NCI-H2081 (cell line): ENCODE measurements at places on chromosomes 12 and 14.

- no peak for DNase-seq
Observed at GRCh38 chr14:32559048-32559447, 229.9 kb downstream of the AKAP6 start.

DNA sequence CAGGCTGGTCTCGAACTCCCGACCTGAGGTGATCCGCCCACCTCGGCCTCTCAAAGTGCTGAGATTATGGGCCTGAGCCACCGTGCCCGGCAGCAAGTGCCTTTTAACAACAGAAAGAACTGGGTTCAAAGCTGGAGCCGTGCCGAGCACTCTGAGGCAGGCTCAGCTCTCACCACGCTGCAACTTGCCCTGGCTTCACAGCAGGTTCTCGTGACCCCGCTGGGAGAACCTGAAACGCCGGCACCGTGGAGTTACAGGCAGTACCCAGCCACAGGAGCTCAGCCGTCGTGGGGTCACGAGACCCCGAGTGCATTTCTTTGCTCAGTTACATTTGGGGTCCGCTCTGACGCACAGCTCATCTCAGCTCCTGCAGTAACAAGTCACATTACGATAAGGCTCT is 14.4 kb downstream of the GOLGA3 start:
- no peak for DNase-seq

DNA sequence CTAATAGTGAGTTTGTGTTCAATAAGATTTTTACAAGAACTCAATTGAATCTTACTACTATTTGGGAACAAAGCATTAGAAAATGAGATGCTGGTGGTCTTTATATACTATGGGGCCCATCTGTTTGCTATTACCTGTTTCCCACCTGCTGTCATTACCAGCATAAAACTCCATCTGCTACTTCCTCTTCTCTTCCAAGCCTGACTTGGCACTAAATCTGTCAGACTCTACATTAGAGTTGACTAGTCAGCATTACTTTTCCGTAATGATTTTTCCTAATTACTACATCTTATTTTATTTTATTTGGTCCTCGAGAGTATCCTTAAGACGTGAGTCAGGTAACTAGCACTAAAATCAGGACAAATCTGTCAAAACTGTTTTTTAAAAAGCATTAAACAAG is 68.1 kb upstream of the KRR1 start:
- peak; percentile 46 for DNase-seq

GRCh38 chr12:130491421-130492357 is 154.0 kb downstream of the PIWIL1 start:
- no peak for DNase-seq

DNA sequence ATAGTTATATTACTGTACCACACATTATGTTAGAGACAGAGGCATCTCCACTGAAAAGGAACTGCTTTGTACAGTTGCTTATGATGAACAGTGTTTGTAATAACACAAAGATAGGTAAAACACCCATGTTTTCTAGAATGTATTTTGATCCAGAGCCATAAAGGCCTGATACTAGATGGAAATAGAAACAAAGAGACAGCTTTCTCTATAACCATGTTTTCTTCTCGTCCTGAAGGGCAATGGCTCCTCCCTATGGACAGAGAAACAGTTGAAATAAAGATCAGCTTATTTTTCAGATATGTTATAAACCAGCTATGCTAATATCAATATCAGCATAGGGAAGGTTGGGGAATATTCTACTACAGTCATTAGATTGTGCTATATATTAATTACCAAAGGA is 109.2 kb downstream of the ATXN7L3B start:
- DNase-seq, result peak; percentile 24

DNA sequence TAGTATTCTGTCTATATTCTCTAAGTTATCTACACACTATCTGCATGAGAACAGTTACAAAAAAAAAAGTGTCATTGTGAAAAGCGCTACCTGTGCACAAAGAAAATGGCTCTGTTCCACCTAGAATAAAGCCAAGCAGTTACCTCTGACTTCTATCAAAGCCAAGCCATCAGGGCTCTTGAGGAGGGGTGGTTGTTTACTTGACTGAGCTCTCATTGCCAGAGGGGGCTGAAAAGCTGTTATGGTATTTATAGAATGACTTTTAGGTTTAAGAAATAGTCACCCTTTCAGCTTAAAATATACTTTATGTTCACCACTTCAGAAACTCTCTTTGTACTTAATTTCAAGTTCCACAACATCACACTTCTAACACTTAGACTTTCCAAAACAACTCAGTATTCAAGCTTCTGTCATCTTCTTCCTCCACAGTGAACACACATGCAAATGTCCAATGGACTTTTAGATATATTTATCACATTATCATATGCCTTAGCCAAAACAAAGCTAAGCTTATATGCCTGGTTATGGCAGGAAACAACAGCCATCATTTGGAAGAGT is 7.5 kb downstream of the ITPR2 start:
- DNase-seq, result no peak

- DNase-seq, result no peak
Observed at GRCh38 chr12:98678236-98678945, 33.3 kb downstream of the APAF1 start.

DNA sequence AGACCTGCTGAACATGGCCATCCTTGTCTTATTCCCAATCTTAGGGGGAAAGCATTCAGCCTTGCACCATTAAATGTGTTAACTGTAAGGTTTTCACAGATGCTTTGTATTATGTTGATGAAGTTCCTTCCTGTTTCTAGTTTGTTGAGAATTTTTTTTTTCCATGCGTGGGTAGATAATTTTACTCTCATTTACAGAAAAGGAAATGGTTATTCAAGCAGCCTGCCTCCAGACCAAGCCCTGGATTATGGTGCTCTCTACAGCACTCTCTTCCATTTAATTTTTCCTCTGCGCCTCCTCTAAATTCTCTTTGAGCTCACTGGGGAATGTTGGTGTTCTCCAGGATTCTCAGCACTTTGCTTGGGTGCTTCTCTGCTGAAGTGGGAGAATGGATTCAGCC is 179.3 kb upstream of the PZP start:
- no peak for DNase-seq

DNA sequence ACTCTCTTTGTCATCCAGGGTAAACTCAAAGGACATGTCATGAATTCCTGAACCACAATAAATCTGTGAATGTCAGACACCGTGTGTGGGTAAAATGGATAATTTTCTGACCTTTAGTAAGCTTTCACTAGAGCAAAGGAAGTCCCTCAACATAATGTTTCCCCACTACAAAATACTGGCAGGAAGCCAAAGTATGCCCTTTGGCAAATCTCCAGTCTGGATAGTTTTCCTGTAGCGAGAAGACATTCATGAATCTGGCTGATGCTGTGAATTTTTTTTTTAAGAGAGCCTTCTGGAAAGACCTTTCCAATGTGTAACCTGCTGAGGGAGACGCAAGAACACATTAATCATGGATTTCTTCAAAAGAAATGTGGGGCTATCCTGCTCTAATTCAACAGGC is 389.6 kb upstream of the DDHD1 start:
- peak; percentile 47 for DNase-seq

DNA sequence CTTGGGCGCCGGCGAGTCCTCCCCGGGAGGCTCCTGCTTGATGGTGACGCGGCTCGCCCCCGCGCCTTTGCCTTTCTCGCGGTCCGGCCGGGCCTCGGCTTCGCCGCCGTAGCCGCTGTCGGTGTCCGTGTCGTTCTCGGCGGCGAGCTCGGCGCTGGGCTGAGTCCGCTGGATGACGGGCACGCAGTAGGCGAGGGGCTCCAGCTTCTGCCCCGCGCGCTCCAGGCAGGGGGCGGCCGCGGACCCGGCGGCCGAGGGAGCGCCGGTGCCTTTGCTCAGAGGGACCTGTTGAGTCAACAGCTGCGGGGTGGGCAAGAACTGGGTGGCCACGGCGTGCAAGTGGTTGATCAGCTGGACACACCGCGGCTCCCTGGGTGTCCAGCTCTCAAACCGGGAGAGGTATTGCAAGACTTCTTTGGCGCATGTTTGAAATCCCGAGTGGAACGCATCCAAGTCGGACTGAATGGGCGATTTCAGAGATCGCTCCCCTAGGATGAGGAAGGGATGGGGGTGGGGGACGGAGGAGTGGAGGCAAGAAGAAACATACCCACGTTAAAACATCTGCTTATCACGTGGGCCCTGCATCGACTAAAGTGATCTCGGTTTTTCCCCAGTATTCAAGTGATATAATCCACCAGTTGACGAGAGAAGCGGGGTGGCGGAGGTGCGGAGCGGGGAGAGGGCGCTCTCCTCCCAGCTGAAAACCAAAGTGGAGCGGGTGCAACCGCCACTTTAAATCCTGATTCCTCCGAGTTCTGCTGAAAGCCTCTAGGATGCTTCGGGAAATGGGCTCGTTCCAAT is 2.0 kb downstream of the BHLHE41 start:
- DNase-seq, result no peak

DNA sequence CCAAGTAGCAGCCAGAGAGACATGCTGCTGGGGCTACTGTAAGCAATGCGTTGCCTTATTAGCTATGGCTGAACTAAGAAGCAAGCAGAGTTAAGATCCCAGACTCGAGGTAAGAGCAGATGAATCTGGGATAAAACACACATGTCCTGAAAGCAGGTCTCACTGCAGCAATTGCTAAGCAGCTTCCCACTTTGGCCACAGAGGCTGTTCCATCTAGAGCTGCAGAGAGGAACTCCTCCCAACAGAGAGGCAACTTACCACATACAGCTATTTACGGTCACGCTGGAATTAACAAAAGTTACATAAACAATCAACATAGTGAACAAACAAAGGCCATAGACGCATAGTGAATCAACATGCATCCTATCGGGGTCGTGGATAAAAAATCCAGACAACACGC is 90.2 kb downstream of the KSR2 start:
- no peak for DNase-seq

DNA sequence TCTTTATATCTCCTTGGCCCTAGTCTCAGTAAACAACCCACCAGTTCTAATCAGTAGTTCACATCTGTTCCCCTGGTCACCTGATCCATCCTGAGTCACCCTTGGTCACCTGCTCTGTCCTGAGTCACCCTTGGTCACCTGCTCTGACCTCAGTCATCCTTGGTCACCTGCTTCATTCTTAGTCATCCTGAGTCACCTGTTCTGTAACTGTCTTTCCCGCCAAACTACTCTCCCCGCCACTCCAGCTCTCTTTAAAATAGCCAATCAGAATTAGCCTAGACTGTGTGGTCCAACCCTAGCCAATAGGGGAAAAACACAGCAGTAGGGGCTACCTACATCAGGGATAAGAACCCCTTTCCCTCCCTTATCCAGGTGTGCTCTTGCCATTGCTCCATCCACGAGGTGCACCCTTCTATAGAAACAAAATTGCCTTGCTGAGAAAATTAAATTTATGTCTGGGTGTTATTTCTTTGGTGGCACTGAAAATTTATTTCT is 245.4 kb upstream of the DIO3 start:
- DNase-seq, result no peak

DNA sequence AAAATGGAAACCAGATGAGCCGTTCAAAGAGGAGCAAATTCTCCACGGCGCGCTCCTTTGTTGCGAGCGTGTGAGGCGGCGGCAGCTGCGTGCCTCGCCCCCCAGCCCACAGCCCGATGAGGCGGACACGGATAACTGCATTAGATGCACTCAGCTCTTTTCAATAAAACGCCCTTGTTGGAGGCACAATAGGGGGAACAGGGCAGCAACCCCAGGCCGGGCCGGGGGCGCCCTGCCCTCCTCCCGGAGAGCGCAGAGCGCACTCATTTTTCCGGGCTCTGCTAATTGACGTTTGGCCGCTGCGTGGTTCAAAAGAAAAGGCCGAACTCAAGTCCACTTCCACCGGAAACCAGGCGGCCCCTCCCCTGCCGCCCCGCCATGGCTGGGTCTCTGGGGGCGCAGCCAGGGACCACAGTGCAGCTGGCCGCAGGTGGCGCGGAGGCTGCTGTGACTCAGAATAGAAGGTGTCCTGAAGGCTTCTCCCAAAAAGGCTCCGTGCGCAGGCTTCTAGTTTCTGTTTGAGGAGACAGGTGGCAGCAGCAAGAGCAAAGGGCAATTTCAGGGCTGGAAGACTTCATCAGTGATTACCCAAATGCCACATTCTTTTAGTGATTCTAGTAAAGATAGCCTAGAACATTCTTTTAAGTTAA is 29.0 kb upstream of the SMOC1 start:
- no peak for DNase-seq

- no peak for DNase-seq
Observed at GRCh38 chr12:115598871-115599811, 678.4 kb downstream of the MED13L start.

DNA sequence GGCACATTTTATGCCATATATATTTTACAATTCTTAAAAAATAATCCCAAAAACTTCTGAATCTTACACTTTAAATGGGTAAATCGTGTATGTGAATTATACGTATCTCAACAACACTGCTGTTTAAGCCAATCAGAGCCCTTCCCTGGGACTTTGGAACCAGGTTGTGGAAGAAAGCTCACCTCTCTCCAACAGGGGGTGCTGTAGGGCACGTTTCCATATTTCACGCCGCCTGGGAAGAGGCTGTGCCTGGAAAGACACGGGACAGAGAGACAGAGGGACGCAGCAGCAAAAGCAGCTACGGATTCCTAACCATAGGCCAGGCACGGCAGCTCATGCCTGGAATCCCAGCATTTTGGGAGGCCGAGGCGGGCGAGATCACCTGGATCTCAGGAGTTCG is 29.4 kb upstream of the FBRSL1 start:
- DNase-seq, result no peak

DNA sequence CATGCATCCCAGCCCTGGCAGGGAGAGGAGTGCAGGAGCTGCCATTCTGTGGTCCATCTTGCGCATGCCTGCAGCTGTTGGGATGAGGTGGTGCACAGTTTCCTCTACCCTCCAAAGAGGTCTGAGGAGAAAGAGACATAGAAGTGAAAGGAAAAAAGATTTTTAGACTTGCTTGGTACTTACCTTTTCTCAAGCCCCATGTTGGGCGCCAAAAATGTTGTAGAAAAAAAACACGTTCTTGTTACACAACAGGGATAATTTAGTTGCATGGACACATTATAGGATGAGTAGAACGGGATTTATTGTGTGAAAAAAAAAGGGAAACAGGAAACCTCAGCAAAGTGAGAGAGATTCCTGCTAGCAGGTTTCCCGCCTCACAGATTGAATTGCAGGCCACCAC is 244.4 kb upstream of the GARIN2 start:
- DNase-seq, result peak; percentile 27

GRCh38 chr12:71282925-71283324 is 125.1 kb upstream of the TSPAN8 start:
- DNase-seq, result no peak

DNA sequence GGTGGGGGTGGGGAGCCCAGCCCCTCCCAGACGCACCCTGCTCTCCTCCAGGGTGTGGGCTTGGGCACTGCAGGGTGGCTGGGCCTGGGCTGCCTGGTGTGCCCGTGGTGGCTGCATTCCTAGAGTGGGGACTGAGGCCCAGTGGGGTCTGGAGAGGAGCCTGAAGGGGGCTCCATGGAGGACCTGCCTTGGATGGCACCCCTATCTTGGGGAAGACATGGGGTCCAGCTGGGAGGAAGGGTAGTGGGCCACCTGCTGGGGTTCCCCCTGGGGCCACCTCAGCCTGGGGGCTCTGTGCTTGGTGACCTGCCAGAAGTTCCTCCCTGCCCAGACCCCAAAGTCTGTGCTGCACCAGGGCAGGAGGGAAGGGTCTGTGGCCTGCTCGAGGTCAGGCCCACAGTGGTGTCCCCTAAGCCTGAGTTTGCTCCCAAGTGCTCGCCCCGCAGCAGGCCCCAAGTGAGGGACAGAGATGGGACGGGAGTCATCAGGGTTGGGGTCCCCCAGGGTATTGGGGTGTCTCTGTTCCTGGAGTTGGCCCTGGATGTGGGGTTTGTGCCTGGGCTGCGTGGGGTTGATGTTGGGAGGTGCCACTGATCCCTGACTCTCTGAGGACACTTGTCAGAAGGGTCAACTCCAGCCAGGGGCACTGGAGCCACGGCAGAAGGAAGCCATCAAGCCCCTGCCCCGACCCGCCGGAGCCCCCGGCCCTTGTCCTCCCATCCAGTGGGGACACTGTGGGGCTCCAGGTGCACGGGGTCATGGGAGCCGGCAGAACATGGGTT is 382.9 kb downstream of the TMEM121 start:
- DNase-seq, result no peak
